T47D (cell line): ENCODE measurements at places on chromosomes 2 and 18.
A peak's percentile ranks its signal among the peaks of the same experiment; 100 is the strongest.

GRCh38 chr2:48320742-48321141 is 209.2 kb upstream of the STON1 start:
- DNase-seq, result no peak

DNA sequence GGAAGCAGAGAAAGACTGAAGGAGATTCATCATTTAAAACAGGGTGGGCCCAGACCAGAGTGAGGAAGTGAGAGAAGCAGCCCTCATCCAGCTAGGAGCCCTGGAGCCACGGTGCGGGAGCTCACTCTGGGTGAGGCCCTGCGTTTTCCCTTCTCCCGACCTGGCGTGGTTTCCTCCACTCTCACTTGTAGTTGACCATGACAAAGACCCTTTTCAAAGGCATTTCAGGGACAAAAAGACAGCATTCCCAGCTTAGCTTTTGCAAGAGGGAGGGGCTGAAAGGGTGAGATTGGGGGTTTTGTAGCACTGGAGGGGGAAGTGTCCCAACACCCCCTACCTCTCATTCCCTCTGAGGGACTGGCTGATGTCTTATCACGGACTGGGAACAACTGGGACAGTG is 56.6 kb downstream of the TRPM8 start:
- no peak for DNase-seq

DNA sequence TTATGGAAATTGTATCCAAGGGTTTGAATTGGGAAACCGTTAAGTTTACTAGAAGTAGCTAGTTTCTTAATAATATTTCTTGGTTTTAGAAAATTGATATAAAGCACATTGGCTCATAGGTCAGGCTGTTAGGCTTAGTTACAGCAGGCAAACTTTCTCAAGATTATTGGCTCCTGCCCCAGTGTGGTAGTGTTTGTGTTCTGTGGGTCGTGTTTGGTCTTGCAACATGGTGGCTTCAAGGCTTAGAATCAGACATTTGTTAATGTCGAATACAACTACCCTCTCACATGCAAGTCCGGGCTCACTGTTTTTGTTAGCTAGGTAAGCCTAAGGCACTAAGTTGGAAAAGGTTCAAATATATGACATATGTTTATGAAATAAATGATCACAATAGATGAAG is 19.6 kb downstream of the CERS6 start:
- DNase-seq, result no peak

DNA sequence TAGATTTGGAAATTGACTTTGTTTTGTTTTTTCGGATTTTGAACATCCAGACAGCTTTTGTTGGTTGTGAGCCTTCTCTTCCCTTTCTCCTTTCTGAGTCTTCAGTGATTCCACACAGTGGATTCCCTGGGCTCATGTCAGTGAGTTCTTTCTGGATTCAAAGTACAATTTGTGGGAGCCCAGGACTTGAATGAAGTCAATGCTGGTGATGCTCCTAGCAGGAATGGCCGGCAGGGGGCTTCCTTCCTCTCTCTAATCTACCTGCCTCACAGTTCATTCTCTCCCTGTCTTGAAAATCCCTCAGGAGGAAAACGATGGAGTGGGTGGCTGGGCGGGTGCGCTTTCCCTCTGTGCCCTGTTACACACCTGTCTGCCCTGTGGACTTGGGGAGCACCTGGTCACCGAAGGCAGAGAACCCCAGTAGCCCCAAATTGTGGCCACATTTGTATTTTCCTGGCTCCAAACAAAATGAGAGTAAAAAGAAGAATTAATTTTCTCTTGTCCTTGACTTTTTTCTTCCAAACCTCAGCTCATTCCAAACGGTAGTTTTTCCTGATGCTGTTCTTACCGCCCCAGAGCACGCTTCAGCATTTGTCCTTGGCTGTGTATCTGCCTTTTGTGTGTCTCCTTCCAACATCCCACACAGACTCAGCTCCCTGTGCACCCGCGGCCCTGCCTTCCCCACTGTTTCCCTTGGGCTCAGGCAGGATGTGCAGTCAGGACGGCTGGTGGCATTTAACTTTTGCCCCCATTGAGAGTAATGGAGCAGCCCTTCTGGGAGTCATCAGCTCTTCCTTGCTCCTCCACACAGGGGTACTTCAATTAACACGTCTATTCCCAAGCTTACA is 86.6 kb downstream of the MARCO start:
- DNase-seq, result peak; percentile 67

GRCh38 chr2:229832510-229832898 is 89.3 kb downstream of the TRIP12 start:
- DNase-seq, result no peak

DNA sequence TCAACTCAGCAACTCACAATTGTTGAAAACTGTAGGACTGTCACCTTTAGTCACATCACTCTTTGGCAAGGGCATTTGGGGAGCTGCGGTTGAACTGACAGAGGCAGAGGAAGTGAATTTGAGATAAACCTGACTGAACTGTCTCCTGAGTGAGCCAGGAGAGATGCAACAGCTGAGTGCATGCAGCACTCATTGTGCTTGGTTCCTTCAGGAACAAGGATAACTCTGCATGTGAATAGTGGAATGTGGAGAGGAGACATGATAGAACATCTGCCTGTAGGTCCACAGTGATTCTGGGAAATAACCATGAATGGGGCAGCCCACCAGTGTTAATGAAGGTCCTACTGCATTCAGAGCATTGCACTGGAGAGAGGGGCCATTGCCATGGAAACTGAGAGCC is 494.7 kb downstream of the STK39 start:
- no peak for DNase-seq

DNA sequence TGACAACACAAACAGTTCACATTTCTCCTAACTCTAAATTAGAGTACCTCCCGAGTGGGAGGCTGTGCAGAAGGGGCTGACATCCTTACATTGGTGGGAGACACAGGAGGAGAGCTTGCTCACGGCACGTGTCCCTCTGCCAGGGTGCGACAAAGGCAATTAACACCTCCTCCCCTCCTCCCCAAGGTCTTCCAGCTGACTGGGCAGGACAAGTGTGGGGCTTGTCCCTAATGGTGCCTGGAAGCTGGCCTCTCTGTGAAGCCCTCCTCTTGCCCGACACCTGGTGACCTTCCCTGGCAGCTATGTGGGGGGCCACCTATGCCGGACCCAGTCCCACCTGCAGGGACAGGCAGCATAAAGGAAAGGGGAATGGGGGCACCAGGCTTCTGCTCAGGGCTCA is 57.0 kb downstream of the FAM168B start:
- no peak for DNase-seq

DNA sequence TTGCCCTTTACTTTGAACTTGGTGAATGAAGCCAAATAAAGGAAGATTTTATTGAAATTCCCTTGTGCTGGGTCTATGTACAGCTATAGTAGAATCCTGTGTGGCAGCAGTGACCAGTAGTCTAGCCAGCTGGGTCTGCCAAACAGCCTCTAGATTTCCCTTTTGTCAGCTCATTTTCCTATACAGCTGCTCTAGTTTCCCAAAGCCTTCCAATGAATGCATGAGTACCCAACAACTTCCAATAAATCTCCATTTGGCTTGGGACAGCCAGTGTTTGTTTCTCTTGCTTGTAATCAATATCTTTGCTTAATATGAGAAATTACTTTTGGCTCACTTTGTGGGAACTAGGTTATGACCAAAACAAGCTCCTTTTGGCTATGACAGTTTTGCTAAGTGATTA is 43.6 kb downstream of the SCN9A start:
- DNase-seq, result no peak

- DNase-seq, result peak; percentile 76
Observed at GRCh38 chr2:46062637-46063412, 234.4 kb upstream of the EPAS1 start.

GRCh38 chr2:174752403-174753037 is 11.8 kb downstream of the CHRNA1 start:
- DNase-seq, result no peak

DNA sequence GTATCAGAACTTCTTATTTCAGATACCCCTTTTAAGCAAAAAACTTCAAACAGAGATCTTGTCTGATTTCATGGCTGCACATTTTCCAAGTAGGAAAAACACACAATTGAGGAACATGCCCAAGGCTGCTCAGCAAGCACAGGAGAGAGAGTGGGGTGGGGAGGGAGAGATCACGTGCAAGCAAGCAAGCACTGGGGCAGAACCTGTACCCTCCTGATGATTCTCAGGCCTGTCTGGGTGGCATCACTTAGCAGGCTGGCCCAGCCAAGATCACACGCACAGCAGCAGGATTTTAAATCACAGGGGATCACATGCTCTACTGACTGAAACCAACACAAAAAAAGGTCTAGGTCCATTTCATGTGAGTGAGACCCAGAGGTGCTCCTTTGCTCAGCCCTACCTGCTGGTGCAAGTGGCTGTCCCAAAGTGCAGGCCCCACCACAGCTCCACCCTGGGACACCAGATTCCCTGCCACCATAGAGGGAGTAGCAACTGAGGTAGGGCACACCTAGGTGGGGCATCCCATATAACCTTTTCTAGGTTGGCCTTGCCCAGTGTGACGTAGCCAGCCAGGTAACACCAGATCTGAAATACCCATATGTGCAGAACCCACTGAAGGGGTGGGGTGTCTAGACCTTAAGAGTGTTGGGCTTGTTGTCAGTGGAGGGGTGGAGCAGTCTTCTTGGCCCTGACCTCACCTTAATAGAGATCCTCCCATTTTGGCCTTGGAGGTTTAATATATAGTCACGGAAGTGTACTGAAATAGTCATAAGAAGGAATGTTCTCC is 1.8 kb upstream of the LYPD6B start:
- DNase-seq, result no peak

DNA sequence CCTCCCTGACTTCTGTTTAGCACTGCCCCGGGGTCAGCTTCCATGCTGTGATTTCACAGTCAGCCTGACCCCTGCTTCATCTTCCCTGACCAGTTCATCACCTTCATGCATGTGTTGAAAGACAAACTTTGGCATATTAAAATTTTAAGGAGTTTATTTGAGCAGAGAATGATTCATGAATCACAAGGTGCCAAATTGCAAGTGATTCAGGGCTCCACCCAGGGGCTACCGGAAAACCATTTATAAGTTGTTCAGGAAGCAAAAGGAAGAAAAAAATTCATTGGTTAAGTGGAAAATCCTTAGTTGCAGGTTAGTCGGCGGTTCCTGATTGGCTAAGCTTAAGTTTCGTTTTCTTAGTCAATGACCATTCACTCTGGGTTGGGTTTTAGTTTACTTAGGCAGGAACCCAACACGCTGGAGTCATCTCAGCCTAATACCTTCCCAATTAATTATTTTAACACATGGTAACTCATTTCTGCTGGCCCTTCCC is 10.6 kb downstream of the IL1F10 start:
- peak; percentile 63 for DNase-seq

DNA sequence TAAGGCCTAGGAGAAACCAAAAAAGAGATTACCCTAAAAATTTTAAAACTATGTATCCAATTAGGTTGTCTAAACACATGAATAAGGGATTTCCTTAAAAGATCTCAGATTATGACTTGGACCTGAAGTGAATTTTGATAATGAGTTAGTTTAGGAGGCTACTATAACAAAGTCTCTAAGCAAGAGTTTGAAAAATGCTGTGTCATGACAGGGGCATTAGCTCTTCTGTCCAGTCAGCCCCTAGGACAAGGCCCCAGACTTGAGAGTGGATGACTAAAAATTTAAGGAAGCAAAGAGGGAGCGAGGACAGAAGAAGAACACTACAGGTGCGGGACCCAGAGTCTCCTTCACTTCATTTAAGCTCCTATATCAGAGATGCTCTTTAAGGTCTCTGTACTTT is 135.9 kb downstream of the DTNB start:
- DNase-seq, result no peak

DNA sequence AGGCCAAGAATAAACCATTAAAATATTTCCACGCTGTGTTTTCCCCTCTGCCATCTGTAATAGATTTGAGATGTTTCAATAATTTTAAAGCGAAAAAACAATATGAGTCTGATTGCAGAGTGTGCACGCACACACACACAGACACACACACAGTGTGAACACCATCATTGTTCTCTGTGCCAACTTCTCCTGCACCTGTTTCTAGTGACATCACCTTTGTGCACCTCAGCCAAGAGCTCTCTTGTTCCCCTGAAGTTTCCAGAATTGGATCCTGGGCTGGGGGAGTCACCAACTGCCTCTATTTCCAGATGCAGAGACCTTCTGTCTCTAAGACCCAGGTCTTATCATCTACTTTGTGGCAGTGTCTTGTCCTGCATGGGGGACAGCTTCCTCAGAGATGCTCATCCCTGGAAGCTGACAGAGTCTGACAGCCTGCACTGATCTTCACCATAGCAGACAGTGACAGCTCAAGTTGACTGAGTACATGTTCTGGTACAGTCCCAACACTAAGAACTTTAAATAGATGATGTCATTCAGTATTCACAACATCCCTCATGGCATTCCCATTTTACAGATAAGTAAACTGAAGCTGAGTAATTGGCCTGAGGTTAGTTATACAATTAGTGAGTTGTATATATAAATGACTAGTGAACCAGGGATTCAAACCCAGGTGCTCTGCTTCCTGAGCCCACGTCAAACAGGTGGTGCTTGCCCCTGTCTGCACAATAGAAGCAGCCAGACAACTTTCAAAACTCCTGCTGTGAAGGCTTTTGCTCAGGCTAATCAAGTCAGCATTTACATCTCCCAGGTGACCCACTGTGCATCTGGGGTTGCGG is 39.4 kb downstream of the ACOXL start:
- DNase-seq, result no peak

GRCh38 chr2:203301667-203302066 is 26.5 kb upstream of the ABI2 start:
- no peak for DNase-seq
